CD4-positive, alpha-beta T cell treated with Interleukin-15 for 4 hours (primary cell): ENCODE measurements at places on chromosomes 16 and 17.

GRCh38 chr16:88921591-88921990 lies 55.1 kb upstream of the PABPN1L start:
- no peak for DNase-seq

DNA sequence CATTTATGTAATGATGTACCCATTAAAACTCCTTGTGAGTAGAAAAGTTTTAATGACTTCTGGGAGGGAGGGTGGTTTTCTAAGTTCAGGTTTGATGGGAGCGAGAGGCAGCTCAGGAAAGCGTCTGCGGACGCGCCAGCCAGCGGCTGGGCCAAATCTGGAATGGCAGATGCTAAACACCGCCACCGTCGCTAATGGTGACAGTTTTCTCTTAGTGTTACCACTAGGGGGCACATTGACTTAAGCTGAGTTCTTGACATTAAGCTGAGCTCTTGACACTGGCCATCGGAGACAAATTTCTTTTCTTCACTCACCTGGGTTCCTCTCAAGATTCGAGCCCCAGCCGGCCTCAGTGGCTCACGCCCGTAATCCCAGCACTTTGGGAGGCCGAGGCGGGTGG lies 6.7 kb downstream of the TRPV1 start:
- DNase-seq = peak; percentile 4

DNA sequence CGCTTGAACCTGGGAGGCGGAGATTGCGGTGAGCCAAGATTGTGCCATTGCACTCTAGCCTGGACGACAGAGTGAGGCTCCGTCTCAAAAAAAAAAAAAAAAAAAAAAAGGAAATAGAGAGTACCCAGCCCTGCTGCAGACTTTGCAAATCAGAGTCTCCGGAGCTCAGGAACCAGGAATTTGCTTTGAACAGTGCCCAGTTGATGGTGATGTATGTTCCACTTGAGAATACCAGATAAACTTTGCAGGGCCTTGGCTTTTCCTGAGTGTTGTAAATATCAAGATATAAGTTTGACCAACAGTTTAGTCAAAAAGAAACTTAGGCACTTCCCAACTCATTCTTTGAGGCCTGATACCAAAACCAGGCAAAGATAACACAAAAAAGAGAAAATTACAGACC lies 30.6 kb upstream of the MAP3K14 start:
- no peak for DNase-seq

DNA sequence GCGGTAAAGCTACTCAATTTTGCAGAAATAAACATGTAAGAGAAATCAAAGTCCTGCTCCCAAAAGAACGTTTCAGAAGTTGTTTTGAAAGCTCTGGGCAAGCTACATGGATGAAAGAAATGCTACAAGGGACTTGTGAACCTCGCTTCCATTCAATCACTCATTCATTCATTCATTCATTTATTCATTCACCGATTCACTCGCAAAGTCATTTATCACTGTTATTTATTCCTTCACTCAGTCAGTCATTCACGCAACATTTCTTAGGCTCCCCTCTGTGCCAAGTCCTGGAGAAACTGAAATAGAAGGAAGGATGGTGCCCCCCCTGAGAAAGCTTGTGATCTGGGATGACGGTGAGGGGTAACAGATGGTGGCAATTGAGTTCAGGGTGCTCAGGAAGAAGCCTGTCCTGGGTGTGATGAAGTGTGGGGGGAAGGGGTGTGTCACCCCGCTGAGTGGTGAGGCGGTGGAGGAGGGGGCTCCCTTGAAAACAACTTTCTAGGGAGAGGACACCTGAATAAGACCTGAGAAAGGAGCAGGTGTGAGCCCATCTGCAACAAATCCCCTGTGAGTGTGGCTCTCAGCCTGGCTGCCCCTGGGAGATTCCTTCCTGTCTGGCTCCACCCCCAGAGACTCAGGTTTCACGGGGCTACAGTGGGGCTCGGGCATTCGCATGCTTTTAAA lies 36.3 kb upstream of the PRSS54 start:
- DNase-seq = no peak

- DNase-seq = no peak
Measured at GRCh38 chr17:57225127-57225526, 31.2 kb upstream of the MSI2 start.

GRCh38 chr17:13931800-13932460 lies 137.4 kb upstream of the COX10 start:
- DNase-seq = no peak

- no peak for DNase-seq
Measured at GRCh38 chr16:55443434-55444346, 35.3 kb upstream of the MMP2 start.

- no peak for DNase-seq
Measured at GRCh38 chr17:50149091-50149416, 1.4 kb downstream of the PPP1R9B start.

- no peak for DNase-seq
Measured at GRCh38 chr17:67358612-67359011, 7.8 kb downstream of the PSMD12 start.

DNA sequence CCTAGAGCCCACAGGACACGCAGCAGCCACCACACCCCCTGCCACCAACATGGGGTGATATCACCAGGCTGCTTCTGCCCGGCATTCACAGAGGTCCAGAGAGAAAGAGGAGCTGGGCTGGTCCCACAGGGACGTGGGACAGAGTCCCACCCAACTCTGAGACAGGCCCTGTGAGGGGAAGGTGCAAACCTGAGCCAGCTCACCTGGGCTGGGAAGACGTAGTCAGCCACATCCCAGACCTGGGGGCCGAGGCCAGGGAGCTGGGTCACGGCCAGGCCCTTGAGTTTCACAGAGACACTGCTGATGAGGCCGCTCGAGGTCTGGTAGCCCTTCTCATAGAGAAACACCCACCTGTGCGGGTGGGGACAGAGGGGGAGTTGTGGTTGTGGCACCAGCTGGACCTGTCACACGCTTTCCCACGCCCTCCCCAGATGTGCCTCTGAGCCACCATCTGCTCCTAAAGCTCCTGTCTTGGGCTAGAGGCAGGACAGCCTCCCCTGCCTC lies 11.2 kb downstream of the P2RX1 start:
- no peak for DNase-seq

DNA sequence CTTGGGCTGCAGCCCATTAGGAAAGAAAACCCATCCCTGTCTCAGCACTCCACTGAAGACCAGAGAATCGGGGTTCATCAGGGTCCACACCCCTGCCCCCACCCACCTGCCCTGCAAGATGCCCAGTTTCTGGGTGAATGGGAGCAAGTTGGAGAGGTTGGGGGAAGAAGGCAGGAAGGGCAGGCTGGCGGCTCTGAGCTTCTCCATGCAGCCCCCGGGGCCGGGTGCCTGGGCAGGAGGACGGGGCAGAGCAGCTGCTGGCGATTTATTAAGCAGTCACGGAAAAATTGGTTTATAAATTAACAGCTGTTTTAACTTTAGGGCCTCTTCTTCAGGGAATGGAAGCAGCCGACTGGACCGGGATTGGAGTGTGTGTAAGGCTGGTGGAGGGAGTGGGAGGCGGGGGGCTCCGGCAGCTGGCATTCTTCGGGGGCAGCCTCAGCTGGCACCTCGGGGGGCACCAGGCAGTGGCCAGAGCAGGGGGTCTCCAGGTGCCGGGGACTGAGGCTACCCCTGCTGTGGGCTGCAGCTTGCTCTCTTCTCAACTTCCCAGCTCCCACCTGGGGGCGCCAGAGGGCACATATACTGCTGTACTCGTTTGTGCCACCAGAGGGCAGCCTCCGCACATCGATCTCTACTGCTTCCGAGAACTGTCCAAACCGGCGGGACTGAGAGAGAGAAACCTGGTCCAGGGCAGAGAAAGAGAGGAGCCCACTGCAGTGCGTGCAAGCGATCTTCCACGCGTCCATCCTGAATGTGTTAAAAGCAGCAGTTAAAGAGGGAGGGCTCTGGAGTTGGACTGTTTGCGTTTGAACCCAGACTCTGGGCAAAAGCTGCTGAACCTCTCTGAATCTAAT lies 5.0 kb upstream of the PPP1R1B start:
- DNase-seq = peak; percentile 88

DNA sequence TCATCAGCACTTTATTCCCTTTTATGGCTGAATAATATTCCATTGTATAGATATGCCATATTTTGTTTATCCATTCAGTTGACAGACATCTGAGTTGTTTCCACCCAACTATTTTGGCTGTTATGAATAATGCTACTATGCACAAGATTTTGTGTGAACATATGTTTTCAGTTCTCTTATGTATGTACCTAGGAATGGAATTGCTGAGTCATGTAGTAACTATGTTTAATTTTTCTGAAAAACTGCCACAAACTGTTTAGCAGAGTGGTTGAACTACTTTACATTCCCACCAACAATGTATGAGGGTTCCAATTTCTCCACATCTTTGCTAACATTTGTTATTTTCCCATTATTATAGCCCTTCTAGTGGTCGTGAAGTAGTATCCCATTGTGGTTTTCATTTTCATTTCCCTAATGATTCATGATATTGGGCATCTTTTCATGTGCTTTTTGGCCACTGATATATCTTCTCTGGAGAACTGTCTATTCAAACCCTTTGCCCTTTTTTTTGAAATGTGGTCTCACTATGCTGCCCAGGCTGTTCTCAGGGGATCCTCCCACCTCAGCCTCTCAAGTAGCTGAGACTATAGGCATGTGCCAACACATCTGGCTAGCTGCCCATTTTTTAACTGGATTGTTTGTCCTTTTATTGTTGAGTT lies 26.3 kb downstream of the SMURF2 start:
- DNase-seq = no peak

DNA sequence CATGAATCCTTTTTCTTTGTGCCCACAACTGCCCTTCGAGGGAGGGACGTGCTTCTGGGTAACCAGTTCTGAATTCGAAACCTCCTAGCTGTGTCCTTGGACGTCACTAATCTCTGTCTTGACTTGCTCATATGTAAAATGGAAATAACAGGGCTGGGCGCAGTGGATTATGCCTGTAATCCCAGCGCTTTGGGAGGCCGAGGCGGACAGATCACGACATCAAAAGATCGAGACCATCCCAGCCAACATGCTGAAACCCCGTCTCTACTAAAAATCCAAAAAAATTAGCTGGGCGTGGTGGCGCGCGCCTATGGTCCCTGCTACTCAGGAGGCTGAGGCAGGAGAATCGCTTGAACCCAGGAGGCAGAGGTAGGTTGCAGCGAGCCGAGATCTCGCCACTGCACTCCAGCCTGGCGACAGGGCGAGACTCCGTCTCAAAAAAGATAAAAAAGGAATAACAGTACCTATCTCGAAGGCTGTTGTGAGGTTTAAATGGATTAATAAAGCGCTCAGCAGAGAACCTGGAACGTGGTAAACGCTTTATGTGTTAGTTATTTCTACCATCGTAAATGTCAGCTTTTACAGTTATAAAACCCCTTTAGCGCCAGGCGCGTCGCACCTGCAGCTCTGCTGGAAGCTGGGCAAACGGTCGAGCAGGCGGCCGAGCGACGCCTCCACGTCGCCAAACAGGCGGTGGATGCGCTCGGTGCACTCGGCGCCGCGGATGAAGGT lies 641 bp downstream of the COG8 start:
- DNase-seq = no peak

DNA sequence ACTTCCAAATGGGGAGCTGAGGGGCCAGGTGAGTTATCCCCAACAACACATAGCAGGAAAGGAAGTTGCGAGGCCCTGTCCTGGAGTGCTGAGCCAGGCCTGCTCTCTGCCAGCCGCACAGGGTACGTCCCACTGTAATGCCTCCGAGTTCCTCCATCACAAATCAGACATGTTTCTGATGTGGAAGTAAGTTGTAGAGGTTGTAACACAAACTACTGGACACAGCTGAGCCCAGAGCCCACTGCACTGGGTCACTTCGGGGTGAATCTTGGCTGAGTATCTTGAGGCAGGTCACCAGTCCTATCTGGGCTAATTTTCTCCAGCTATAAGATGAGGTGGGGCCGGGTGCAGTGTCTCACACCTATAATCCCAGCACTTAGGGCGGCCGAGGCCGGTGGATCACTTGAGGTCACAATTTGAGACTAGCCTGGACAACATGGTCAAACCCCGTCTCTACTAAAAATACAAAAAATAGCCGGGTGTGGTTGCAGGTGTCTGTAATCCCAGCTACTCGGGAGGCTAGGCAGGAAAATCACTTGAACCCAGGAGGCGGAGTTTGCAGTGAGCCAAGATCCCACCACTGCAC lies 100.8 kb upstream of the CDH5 start:
- no peak for DNase-seq

- peak; percentile 91 for DNase-seq
Measured at GRCh38 chr16:69563605-69564580, 1.9 kb upstream of the NFAT5 start.

- peak; percentile 68 for DNase-seq
Measured at GRCh38 chr17:66667491-66668030, 167.4 kb upstream of the CACNG5 start.

GRCh38 chr17:50631908-50632571 lies 2.6 kb upstream of the ABCC3 start:
- DNase-seq = no peak

GRCh38 chr17:5804251-5804650 lies 219.9 kb upstream of the NLRP1 start:
- DNase-seq = no peak

- no peak for DNase-seq
Measured at GRCh38 chr16:86897486-86897885, 319.1 kb downstream of the FOXL1 start.

GRCh38 chr17:42214156-42214555 lies 19.9 kb upstream of the GHDC start:
- DNase-seq = no peak

GRCh38 chr16:28118637-28119036 lies 55.1 kb upstream of the GSG1L start:
- DNase-seq = no peak

DNA sequence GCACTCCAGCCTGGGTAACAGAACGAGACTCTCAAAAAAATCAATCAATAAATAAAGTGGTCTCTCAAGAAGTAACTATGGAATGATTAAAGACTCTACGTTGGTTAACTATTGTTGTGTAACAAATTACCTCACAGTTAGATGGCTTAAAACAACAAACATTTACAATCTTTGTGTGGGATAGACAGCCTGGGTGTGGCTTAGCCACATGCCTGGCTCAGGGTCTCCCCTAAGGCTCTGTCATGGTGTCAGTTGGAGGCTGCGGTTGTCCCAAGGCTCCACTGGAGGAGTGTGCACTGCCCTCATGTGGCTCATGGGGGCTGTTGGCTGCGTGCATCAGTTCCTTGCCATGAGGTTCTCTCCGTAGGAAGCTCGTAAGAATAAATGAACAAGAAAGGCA lies 294.5 kb downstream of the SNX29 start:
- no peak for DNase-seq

- no peak for DNase-seq
Measured at GRCh38 chr17:57517632-57518456, 227.3 kb downstream of the CCDC182 start.

GRCh38 chr16:17603626-17604025 lies 132.9 kb upstream of the XYLT1 start:
- no peak for DNase-seq

- no peak for DNase-seq
Measured at GRCh38 chr16:48501516-48502377, 108.2 kb downstream of the N4BP1 start.

- no peak for DNase-seq
Measured at GRCh38 chr17:17732444-17732843, 51.2 kb downstream of the RAI1 start.
